ENCODE measurements at places on chromosomes 2 and 18. TPM values are rescaled to one million over a fixed set of nuclear protein-coding genes. Genes with fewer than 3 reads are reported as not detected.

- no peak for DNase-seq
Measured at GRCh38 chr18:68431111-68431921, 283.6 kb downstream of the TMX3 start.

DNA sequence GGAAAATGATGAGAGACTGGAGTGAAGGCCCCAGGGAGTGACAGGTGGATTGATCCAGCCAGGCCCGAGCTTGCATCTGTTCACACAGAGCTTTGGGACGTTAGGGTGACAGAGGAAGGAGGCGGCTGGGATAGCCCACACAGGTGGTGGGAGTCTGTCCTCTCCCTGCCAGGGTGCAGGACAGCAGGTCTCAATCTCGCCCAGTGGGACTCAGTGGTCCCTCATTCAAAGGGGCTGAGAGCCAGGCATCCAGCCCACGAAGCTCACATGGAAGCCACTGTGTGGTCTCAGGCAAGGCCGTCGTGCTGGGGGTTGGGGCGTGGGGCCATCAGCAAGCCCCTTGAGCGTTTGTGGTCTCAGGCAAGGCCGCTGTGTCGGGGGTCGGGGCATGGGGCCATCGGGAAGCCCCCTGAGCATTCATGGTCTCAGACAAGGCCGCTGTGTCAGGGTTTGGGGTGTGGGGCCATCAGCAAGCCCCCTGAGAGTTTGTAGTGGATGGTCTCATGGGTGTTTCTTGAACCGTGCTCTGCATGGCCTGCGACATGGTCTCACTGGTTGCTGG lies 8.3 kb downstream of the KCNG2 start:
- DNase-seq = no peak

Gene CYB5A
- not detected for total RNA-seq

- no peak for DNase-seq
Measured at GRCh38 chr2:10879624-10880585, 31.8 kb upstream of the KCNF1 start.

GRCh38 chr2:68390586-68390985 lies 25.5 kb downstream of the PLEK start:
- DNase-seq = no peak

GRCh38 chr2:128786741-128787478 lies 468.2 kb upstream of the HS6ST1 start:
- DNase-seq = no peak

- DNase-seq = no peak
Measured at GRCh38 chr2:105438104-105438929, 39.5 kb upstream of the FHL2 start.

- DNase-seq = no peak
Measured at GRCh38 chr2:98175811-98176210, 88.8 kb downstream of the VWA3B start.

Gene C1GALT1C1L
- not detected for total RNA-seq

GRCh38 chr2:88852753-88853402 lies 161.4 kb downstream of the RPIA start:
- no peak for DNase-seq

GRCh38 chr18:51864219-51864965 lies 475.6 kb upstream of the DCC start:
- DNase-seq = no peak

- no peak for DNase-seq
Measured at GRCh38 chr18:48105317-48105716, 174.9 kb upstream of the SMAD2 start.

Gene CRIM1
- 32.1 TPM for total RNA-seq

Gene RAB6D
- 0.06 TPM for total RNA-seq

DNA sequence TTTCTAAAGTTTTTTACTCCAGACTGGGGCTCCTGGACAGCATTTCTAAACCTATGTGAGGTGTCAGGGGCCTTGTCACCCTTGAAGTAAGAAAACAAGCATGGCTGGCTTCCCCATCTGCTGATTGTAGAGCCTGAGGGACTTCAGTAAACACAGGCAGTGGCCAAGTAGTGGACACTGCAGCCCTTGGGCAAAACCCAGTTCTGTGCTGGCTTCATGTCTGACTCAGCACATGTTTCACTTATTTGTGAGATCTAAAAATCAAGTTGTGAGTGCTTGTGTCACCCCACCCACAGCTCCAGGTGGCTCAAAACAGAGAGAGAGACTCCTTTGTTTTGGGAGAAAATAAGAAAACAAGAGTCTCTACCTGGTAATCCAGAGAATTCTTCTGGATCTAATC lies 660.3 kb upstream of the VRK2 start:
- no peak for DNase-seq

Gene FAM237A
- not detected for total RNA-seq

Gene LRP2
- total RNA-seq = not detected

Gene DLX2
- total RNA-seq = 5.0 TPM

Gene PLCD4
- 1.3 TPM for total RNA-seq

- no peak for DNase-seq
Measured at GRCh38 chr2:233758849-233759248, 1.2 kb upstream of the UGT1A1 start.

DNA sequence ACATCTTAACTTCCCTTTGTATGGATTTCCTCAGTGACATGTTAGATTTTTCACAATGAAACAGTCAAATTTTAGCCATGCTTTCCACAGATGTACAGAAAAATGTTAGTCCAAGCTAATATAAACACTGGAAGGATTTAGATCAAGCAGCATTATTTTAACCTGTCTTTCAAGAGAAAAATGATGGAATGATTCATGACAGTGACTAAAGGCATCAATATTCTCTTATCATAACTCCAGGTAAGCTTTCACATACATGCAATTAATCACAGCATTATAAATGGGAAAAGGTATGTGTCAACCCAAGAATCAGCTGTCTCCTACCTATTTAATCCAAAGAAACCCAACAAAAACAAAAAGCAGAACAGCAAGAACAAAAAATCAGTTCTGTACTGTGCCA lies 92.7 kb downstream of the NCKAP5 start:
- no peak for DNase-seq

- DNase-seq = no peak
Measured at GRCh38 chr18:654601-655000, 2.9 kb upstream of the TYMS start.

Gene SRD5A2
- not detected for total RNA-seq

Gene CCDC178
- total RNA-seq = not detected

Gene PAIP2B
- total RNA-seq = 1.1 TPM

Data from G401 (cell line).